ENCODE measurements at places on chromosomes 13 and 19.

DNA sequence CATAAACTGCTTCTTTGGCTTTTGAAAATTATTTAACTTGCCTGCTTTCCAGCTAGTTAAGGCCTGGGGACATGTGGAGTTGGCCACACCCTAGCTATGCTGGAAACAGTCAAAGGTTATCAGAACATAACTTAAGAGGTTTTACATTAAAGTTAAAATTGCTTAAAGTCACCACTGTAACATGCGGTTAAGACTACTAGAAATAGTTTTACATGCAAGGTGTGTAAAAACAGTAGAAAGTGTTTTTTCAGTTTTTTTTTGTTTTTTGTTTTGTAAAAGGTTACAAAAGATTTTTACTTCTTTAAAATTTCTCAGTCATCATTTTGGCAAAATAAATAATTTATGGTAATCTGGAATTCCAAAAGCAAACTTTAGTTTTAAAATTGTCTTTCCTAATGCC lies 763.1 kb downstream of the UQCRFS1 start:
- no peak for DNase-seq

DNA sequence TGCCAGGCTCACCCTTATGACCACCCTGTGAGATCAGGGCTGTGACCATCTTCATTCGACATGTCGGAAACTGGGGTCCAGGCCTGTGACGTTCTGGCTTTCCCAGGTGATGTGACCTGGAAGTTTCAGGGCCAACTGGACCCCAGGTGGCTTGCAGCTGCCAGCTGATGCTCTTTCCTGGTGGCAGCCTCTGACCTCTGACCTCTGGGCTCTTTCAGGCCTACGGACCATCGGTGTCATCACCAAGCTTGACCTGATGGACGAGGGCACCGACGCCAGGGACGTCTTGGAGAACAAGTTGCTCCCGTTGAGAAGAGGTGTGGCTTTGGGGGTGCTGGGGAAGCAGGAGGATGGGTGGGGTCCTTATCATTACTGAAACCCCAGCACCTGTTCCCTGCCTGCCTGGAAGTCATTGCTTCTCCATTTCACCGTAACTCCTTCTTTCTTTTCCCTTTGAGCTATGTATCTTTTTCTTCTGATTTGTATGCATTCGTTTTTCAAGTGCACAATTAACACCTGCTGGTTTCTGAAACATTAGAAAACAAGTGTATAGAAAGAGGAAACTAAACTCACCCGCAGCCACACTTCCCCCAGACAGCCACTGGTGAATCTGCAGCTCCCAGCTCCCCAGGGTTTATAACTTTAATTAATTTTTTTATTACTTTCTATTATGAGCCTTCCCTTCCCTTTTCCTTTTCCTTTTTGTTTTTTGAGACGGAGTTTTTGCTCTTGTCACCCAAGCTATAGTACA lies 58.9 kb downstream of the TMED1 start:
- no peak for DNase-seq

DNA sequence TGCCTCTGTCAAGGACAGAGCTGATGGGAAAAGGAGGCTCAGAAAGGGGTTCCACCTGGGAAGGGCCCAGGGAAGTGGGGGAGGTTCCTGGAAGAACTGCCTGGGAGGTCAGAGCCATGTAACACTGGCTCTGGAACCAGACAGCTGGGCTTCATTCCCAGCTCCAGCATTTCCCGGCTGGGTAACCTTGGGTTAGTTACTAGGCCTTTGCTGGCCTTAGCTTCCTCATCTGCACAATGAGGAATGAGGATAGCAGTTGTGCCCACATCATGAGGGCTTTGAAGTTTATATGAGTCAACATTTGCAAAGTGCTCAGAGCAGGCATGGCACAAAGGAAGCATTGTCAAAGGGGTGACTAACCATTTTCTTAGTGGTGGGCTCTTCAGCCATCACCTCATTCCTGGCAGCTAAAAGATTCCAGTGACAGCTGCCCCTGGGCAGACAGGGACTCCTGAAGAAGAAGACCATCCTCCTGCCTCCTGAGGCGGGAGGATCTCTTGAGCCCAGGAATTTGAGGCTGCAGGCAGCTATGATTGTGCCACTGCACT lies 1.7 kb upstream of the DNAJB1 start:
- DNase-seq: no peak

GRCh38 chr13:52879950-52880741 lies 31.7 kb upstream of the PCDH8 start:
- DNase-seq: no peak

DNA sequence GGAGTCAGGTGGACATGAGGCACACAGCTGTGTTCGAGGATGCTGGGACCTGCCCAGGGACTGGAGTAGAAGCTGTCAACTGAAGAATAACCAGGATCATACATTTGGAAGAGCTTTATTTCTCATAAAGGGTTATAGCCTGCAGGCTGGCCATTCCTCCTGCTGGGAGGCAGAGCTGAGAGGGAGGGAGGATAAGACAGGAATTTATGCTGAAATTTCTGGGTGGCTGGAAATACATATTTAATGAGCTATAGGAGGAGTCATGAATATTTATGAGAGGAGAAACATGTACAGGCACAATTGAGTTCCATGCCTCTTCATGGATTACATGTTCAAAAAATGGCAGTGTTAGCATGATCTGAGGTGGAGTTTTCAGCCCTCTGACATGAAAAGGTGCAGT lies 151.9 kb downstream of the SHISA2 start:
- no peak for DNase-seq

GRCh38 chr19:21891086-21891485 lies 55.1 kb upstream of the ZNF43 start:
- DNase-seq: no peak

DNA sequence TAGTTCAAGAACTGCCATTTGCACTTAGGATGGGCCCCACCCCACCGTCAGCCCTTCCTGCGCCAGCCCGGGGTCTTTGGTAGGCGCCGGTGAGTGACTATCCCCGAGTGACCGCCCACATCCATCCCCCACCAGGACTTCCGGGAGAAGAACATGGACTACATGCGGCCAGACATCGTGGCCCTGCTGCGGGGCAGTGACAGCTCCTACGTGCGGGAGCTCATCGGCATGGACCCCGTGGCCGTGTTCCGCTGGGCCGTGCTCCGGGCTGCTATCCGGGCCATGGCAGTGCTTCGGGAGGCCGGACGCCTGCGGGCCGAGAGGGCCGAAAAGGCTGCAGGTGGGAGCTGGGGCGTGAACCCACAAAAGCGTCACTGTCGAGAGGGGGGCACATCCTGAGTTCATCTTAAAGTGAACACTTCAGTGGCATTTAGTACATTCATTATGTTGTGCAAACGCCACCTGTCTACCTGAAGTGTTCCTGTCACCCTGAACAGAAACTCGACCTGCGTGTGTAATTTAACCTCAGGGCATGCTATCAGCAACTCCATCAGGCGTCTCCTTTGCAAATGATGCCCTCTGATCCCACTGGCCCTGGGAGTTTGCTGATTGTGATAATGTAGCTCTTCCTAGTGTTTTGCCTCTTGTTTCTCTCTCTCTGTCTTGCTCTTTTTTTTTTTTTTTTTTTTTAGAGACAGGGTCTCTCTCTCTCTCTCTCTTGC lies 42.4 kb upstream of the USE1 start:
- DNase-seq: no peak

- peak; percentile 62 for DNase-seq
Measured at GRCh38 chr19:10295305-10295846, 5.6 kb downstream of the ICAM5 start.

- DNase-seq: no peak
Measured at GRCh38 chr19:3810708-3811355, 24.7 kb upstream of the MATK start.

- DNase-seq: no peak
Measured at GRCh38 chr13:29459813-29460355, 135.6 kb downstream of the SLC7A1 start.

- peak; percentile 41 for DNase-seq
Measured at GRCh38 chr19:47430041-47430802, 10.9 kb upstream of the MEIS3 start.

DNA sequence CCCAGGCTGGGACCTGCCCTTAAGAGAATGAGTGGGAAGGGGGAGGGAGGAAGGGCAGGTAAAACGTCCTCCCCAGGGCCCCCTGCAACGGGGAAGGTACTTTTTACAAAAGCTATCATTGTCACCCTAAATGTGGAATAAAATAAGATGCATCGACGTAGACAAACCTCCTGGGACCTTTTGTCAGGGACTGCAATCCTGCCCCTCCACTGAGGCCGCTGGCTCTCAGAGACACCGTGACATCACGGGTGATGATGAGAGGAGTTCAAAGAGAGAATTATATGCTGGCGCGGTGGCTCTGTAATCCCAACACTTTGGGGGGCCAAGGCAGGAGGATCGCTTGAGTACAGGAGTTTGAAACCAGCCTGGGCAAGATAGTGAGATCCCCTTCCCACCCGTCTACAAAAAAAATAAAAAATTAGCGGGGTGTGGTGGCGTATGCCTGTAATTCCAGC lies 1.8 kb upstream of the MYBPC2 start:
- DNase-seq: no peak

DNA sequence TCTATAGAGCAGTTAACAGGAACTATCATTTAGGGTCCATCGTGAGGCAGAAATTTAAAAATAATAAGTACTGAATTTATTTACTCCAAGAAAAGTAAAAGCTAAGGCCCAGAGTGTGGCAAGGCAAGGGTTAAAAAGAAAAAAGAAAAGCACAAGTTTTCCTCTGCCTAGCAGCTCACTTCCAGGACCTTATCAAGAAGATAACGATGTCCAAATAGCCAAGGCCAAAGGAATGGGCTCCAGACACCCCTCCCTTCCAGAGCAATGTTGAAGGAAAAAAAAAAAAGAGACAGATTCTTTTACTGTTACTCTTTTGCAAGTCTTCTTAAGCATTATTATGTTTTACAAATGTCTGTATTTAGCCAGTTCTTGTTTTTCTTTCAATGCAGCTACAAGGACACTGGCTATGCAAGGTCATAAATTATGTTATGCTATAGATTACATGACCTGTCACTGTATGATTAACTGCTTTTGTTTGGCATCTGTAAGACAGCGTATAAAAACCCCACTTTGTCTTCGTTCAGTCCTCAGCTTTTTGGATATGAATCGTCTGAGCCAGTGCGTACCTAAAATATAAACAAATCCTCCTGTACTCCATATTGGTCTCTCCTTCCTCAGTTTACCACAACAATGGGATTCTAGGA lies 2.9 kb upstream of the ZNF700 start:
- no peak for DNase-seq

GRCh38 chr19:16296713-16297112 lies 27.9 kb upstream of the KLF2 start:
- no peak for DNase-seq

DNA sequence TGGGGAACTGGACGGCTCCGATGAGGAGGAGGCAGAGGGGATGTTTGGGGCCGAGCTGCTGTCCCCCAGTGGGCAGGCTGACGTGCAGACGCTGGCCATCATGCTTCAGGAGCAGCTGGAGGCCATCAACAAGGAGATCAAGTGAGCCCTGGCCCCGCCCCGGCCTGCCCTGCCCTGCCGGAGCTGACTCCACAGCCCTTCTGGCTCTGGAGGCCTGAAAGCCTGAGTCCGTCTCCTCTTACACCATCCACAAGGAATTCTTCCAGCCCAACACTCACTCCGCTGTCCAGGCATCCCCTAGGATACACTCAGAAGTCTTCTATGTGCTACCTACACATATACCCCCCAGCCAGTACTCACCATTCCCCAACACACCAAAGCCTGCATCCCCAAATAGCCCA lies 17.4 kb downstream of the PPFIA3 start:
- DNase-seq: no peak

DNA sequence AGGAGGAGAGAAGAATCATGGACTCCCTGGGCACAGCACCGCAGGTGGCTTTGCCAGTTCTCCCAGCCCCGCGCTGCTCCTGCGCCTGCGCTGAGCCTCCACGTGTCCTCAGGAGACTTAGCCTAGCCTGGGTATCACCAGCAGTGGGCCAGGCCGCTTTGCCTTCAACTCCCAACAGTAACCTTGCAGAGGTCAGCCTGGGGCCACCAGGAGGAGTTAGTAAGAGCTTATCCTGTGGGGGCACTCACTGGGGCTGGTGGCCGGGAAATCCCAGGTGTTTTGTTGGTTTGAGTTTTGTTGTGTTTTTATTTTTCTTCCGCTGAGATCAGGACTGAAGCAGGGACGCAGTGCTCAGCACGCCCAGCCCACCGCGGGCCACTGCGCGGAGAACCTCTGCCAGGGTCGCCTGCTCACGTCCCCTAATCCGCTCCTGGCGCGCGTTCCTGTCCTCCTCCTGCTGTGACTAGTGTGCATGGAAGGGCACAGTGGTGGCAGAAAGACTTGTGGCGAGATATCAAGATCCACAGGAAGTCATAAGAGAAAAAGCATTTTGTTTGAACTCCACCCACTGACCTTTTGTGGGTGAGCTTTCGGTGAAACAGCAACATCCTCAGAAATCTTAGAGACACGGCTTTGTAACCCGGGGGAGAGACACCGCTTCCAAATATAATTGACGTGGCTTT lies 207.4 kb upstream of the RFC3 start:
- peak; percentile 37 for DNase-seq

GRCh38 chr19:14544977-14545715 lies 15.8 kb downstream of the TECR start:
- no peak for DNase-seq

- no peak for DNase-seq
Measured at GRCh38 chr13:42623916-42624315, 50.0 kb downstream of the TNFSF11 start.
